ENCODE measurements at places on chromosomes 2 and 18.

DNA sequence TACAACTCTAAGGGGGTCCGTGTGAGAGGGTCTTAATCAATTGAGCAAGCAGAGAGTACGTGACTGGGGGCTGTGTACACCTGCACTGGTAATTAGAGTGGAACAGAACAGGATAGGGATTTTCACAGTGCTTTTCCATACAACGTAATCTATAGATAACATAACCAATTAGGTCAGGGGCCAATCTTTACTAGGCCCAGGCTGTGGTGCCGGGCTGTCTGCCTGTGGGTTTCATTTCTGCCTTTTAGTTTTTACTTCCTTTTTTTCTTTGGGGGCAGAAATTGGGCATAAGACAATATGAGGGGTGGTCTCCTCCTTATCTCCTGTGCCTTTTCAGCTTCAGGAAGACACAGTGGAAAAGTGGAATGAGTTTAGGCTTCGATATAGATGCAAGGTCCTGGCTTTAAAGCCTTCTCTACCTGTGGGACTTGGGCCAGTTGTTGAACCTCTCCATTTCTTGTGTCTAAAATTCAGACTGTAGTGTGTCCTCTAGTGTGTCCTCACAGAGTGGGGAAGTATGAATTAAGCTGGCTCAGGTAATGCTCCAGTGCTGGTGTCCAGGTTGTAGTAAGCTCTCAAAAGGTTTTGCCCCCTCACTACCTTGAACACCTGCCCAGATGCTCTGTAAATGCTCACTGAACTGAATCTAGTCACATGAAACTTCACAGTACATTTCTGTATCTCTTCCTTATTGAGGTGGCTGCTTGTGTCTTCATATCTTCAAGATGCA, 422.8 kb downstream of the SETBP1 start:
- DNase-seq: no peak

GRCh38 chr2:22729466-22729865, 655.5 kb upstream of the KLHL29 start:
- no peak for DNase-seq

DNA sequence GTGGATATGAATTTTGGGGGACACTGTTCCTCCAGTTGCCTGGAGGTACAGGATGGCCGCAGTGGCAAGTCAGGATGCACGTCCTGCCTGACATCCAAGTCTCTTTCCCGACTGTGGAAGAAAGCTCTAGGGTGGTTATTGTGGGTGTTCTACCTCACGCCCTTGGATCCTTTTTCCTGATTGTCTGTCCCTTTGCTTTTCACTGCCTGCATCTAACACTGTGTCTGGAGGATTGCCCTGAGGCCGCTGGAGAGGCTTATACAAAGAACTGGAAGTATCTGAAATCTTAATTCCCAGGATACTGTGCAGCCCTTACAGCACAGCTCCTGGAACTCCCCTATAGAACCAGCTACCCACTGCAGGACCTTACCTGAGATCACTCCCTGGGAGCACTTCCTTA, 250.5 kb downstream of the TFCP2L1 start:
- no peak for DNase-seq

DNA sequence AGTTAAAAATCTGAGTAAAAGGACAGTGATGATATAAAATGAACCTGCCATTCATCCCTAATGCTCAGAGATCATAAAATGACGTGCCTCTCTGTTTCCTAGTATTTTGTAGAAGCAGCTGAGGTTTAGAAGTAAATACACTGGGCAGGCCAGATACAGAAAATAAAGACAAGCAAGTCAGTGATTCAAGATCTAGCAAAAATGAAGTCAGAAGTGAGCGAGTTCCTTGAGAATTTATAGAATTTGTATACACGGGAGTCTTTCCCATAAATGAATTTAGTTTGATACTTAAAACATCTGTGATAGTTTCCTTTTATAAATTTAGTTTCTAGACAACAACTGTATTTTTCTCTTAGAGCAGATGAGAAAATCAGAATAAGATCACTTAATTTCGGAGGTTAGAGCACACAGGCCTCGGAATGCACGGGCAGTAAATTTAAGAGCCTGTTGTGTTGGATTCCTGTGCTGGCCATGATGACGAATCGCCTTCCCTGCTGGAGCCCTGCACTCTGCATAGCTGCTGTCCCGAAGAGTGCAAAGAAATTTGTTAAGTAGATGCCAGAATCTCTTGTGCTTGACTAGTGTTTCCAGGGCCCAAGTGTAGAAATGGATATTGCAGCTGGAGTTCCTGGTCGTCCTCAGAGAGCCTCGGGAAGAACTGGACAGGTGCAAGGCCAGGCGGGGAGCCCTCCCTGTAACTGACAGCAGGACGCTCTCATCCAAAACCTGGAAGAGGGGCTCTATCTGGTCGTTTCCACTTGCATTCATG, 83.7 kb upstream of the RBM44 start:
- no peak for DNase-seq

DNA sequence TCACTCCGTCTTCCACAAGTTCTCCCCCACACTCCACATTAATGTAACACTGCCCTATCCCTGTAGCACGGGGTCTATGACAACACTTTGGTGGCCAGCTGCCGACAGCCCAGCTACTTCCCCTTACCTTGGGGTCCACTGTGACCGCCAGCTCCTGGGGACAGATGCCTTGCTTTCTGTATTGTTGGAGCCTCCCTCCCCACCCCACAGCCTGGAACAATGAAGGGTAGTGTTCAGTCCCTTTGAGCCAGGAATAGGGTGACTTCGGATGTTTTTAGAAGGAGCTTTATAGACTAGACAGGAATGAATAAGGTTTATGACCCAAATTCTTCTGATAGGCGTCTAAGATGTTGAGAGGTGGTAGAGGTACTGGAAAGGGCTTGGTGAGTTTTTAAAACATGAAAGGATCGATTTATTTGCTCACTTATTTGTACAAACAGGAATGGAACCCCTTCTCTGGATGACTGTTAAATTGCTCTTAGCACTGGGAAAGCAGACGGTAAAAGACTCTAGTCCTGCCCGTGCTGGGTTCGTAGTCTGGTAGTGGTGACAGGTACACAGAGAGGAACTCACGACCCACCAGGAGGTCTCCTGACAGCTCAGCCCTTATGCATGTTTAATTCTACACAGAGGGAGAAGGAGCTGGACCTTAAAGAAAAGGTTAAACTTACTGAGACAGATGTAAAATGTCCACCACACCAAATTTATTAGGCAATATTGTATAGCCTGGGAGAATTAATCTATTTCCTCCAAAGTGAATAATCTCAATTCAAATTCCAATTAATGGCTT, 90.9 kb downstream of the MYCN start:
- no peak for DNase-seq

GRCh38 chr18:79241755-79242154, 154.0 kb upstream of the NFATC1 start:
- DNase-seq: no peak

Data from GM13976 (cell line).